ENCODE measurements at places on chromosomes 11 and 22. TPM values are rescaled to one million over a fixed set of nuclear protein-coding genes. Genes with fewer than 3 reads are reported as not detected.

DNA sequence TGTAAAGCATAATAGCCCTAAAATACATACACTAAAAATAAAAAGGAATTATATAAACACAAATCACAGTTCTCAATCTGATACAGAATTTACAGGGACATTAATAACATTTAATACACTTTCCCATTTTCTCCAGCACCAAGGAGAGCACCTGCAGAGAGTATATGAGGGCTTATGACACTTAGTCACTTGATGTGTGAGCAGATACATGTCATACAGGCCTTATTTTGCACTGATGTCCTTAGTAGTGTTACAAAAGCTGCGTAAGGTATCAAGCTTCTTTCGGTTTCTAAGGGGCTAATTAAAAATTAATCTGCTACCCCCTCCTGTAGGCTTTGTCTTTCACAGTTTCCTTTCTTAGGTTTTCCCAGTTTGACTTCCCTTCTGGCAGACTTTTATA is 61.3 kb downstream of the TRIM44 start:
- H3K27me3 ChIP-seq = no peaks in the 10 kb centered on the region
- H3K27ac ChIP-seq = no peak overlapping the region
- no peak overlapping the region for H3K4me3 ChIP-seq

- no peaks in the 10 kb centered on the region for H3K27me3 ChIP-seq
- no peak overlapping the region for H3K4me3 ChIP-seq
- H3K36me3 ChIP-seq = no peaks in the 10 kb centered on the region
Observed at GRCh38 chr11:109821511-109821910, 271.7 kb upstream of the ZC3H12C start.

The DDTL gene
- total RNA-seq = not detected

The CARS1 gene
- 56.5 TPM for total RNA-seq

DNA sequence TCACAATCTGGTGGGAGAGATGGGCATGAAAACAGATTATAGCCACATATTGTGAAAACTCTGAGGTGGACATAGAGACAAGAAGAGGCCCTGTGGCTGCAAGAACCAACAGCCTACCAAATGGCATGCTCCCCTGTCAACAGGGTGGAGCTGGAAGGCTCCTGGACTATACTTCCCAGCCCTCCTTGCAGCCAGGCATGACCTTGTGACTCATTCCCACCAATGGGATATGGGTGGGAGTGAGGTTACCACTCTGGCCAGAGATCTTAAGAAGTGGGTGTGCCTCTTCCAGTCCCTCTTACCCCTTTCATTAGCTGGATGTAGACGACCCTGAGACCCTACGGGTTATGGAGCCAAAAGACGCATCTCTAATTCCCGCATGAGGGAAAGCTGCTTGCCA is 126.4 kb upstream of the ZBED5 start:
- H3K4me3 ChIP-seq = no peak overlapping the region
- no peak for DNase-seq
- H3K36me3 ChIP-seq = no peaks in the 10 kb centered on the region
- no peak overlapping the region for H3K27ac ChIP-seq

- no peaks in the 10 kb centered on the region for H3K4me1 ChIP-seq
- no peaks in the 10 kb centered on the region for H3K27me3 ChIP-seq
- H3K27ac ChIP-seq = no peak overlapping the region
Observed at GRCh38 chr11:34655335-34656008, 34.6 kb downstream of the EHF start.

The TMEM45B gene
- total RNA-seq = not detected
